Stimulated activated CD8-positive, alpha-beta memory T cell treated with anti-CD3 and anti-CD28 coated beads, Interleukin-15, amount 100 ng/mL, for 24 hours (primary cell): ENCODE measurements at places on chromosomes 2 and 18.

DNA sequence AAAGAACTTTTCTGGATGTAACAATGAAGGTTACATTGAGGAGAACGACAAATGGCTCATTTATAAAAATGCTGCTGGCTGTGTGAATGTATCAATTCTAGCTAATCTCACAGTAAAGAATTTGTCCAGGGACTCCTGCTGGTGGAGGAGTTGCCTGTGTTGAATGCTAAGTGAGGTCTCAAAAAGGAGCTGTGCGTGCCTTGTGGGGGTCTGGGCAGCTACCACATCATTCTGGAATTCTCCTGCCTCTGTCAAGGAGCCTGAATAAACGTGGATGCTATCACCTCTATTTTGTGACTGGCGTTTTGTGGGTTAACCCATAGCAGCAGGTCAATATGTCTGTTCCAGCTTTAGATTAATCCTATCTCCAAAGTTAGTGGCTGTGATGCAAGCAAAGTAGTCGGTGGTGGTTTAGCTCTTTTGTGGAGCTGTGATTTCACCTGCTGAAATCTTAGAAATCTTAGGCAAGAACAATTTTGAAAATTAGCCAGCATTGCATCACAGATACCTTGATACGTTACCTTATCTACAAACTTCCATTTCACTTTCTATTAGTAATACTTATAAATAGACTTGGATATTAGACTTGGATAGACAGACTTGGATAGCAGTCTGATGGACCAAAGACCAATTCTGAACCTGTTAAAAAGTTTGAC lies 96.8 kb downstream of the MTCL1 start:
- DNase-seq = no peak

DNA sequence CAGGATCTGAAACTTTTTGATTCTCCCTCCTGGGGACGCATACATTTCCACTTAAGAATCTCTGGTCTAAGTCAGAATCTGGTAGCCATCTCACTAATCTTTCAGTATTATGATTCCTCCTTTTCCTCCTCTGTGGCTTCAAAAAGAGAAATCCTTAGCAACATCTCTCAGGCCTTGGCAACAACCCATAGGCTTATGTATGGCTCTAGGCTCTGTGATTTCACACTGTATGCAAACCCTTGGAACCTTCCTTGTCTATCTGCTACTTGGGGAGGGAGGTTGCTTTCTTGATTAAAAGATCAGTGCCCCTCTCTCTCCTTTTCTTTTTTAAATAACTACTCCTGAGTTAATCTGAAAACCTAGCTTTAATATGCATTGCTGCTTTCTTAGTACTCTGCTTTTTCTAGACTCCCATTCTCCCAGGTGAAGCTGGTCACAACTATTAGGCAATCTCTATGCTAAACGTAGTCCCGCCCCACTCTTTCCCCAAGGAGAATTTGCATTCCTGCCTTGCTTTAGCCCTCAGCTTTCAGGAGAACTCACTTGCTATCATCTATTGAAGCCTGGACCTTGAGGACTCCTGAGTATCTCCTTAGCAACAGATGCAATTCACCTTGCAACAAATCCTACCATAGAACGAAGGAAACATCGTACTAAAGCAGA lies 72.2 kb upstream of the L3MBTL4 start:
- no peak for DNase-seq

GRCh38 chr2:46837704-46838103 lies 77.9 kb downstream of the MCFD2 start:
- DNase-seq = no peak

DNA sequence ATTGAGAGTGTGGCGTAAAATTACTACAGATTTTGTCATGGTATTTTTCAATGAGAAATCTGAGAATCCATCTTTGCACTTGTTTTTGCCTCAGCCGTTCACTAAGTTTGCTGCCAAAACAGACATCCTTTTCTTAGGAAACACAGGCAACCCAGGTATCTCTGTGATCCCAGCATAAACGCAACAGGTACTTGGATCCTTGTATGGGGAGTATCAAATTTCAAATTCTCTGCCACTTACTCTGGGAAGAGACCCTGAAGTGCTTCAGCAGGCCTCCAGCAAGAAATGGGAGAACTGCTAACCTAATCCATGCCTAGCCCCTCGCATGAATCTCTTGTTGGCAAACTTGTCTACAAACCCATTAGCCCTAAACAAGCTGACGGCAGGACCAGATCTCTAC lies 83.1 kb downstream of the BCL11A start:
- no peak for DNase-seq

GRCh38 chr2:174870787-174871186 lies 106.5 kb upstream of the CHRNA1 start:
- DNase-seq = no peak

DNA sequence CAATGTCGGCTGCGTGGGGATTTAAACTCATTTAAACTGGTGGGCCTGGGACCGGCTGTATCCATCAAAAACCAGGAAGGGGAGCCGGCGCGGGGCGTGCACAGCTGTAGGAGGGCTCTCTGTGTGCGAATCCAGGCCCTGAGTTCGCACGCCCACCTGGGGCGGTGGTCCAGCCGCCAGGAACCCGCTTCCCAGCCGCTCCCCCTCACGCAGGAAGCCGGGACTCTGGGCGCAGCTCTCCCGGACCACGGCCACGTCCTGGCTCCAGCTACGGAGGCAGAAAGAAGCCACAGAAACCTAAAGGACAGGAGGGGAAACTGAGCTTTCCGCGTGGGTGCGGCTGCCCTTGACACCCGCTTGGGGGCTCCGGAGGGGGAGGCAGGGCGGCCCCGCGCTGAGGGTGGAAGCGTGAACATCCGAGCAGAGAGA lies 80.6 kb downstream of the GFPT1 start:
- no peak for DNase-seq

- no peak for DNase-seq
Measured at GRCh38 chr2:73341039-73341438, 44.6 kb upstream of the ALMS1 start.

DNA sequence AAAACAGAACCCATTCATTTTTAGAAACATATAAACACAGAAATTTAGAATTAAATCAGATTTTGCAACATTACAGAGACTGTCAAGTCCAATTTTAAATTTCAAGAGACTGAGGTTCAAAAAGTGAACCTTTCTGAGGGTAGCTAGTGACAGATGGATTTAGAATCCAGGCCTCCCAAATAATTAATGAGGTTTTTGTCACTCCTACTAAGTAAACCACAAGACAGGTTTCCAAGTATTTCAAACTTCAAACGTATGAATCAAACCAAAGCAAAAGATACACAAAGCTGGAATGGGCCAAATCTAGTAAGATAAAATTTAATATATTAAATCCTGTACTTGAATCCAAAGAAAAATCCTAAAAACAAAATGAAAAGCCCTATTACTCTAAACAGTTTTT lies 25.3 kb downstream of the PPP4R3B start:
- DNase-seq = no peak

DNA sequence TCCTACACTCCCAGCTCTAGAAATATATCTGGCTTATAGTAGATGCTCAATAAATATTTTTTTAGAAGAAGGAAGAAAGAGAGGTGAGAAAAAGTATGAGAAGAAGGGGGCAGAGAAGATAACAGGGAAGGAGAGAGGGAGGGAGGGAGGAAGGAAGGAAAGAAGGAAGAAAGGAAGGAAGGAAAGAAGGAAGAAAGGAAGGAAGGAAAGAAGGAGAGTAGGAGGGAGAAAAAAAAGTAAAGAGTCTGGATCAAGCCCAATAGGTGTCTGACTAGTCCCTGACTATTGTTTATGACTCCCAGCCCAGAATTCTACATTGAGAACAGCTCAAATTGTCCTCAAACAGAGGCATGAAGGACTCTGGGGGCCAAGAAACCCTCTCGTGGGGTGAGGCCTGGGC lies 83.9 kb downstream of the THNSL2 start:
- DNase-seq = no peak

DNA sequence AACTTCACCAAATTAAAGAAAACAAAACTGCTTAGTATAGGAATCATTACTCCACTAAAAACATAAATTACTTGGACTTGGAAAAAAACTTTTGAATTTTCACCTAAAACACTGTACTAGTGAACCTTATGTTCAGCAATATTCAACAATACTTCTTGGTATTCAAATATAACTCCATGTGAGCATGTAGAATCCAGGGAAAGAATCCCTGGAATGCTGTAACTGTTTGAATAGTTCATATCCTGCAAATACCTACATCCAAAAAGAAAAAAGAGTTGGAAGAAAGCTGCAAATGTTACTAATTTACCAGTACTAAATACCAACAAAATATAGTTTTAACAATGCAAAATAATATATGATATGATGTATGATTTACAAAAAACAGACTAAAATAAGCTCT lies 65.4 kb downstream of the IKZF2 start:
- DNase-seq = no peak
